Naive thymus-derived CD8-positive, alpha-beta T cell (primary cell): ENCODE measurements at places on chromosomes 7 and 10.

DNA sequence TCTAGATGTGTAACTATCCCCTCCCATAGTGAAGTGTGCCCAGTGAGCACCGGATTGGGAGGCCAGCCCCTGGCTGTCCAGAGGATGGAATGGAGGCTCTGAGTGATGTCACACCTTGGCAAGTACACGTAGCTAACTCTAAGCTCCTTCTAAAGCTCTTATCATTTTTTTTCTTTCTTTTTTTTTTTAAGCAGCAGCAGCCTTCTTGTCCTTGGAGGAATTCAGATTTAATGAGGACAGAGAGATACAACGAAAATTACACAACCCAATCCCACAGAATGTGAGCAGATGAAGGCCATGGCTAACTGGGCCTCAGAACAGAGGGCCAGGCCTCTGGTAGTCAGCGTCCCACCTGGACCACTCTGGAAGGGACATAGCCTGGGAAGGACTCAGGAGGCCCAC, 11.3 kb downstream of the TNS3 start:
- H3K4me3 ChIP-seq, result no peak overlapping the region
- no peak for DNase-seq
- H3K4me1 ChIP-seq, result peaks cover 13% of the 10 kb centered on the region
- H3K36me3 ChIP-seq, result no peaks in the 10 kb centered on the region
- no peak overlapping the region for H3K27ac ChIP-seq

DNA sequence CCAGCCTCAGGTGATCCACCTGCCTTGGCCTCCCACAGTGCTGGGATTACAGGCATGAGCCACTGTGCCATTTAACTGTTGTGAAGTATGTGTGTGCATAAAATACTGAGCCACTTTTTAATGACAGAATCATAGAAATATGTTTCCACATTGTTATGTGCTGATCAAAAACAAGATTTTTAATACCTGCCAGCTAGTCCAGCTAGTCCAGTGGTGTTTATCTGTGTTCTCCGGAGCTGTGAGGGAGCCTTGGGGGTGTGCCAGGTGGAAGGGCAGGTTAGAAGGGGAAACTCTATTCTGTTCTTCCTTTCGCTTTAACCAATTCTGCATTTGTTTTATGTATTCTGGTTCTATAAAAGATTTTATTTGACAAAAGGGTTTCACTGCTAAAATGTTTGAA, 7.0 kb downstream of the FAM221A start:
- H3K27me3 ChIP-seq, result no peaks in the 10 kb centered on the region
- no peak overlapping the region for H3K27ac ChIP-seq
- peaks cover 3% of the 10 kb centered on the region for H3K4me1 ChIP-seq
- H3K4me3 ChIP-seq, result no peak overlapping the region
- DNase-seq, result no peak

DNA sequence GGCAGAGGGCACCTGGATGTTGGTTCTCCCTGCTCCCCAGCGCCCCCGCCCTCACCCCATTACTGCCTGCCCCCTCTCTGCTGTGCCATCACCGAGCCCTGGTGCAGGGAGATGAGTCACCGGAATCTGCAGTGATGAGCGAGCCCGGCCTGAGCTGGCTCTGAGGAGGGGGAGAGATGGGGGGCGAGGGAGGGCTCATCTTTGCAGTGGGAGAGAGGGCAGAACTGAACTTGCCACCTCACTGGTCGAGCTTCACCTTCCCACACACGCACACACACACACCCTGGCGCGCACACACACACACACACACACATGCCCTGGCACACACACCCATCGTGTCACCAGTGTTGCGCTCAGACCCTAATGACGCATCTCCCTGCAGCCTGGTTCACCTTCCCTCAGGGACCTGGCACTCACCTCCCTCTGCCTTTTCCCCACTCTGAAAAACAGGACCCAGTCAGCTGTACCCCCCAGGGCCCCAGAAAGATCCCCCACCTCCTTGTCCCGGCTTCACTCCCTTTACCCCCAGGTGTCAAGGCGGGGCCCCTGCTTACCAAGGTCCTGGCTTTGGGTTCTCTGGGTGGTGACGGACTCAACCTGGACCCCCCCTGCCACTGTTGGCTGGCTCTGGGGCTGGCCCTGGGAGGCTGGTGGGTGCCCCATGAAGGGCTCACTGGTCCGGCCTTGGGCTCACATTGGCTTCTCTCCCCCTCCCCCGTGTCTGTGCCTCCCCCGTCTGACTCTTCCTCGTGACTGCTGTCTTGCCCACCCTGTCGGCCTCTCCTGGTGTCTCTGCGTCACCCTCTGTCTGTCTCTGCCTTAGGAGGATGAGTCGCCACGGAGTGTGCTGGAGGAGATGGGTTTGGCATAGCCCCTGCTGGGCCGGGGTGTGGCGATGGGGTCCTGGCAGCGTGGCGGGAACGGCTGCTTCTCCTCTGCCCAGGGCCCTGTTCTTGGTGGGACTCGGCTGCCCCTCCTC, 5.4 kb downstream of the VGF start:
- H3K27ac ChIP-seq, result no peak overlapping the region
- peaks cover 29% of the 10 kb centered on the region for H3K36me3 ChIP-seq
- H3K4me3 ChIP-seq, result no peak overlapping the region
- DNase-seq, result no peak
- peaks cover 18% of the 10 kb centered on the region for H3K4me1 ChIP-seq

DNA sequence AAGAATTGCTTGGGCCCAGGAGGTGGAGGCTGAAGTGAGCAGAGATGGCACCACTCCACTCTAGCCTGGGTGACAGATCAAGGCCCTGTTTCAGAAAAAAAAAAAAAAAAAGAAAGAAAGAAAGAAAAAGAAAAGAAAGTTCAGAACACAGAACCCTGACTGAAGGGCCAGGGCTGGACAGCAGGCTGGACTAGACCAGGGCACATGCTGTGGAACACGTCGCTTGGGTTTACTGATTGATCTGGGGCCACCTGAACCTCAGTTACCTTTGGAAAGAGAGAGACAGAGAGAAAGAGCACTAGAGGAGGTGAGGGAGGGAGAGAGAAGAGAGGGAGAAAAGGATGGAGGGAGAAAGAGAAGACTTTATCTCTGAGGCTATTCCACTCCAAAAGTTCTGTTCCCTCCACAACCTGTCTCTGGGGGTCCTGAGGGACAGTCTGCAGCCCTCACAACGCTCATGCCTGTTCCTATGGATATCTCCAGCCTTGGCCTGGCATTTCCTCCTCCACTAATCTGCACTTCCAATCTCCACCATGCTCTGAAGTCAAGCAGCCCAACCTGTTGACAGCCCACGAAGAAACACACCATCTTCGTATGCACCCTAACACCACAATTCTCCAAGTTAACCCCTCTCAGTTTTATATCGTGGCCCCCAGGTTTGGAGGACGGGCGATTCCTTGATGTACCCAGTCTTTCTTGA, 81.8 kb downstream of the COBL start:
- no peaks in the 10 kb centered on the region for H3K4me1 ChIP-seq
- H3K36me3 ChIP-seq, result no peaks in the 10 kb centered on the region
- H3K27ac ChIP-seq, result no peak overlapping the region
- H3K27me3 ChIP-seq, result no peaks in the 10 kb centered on the region
- no peak overlapping the region for H3K4me3 ChIP-seq

DNA sequence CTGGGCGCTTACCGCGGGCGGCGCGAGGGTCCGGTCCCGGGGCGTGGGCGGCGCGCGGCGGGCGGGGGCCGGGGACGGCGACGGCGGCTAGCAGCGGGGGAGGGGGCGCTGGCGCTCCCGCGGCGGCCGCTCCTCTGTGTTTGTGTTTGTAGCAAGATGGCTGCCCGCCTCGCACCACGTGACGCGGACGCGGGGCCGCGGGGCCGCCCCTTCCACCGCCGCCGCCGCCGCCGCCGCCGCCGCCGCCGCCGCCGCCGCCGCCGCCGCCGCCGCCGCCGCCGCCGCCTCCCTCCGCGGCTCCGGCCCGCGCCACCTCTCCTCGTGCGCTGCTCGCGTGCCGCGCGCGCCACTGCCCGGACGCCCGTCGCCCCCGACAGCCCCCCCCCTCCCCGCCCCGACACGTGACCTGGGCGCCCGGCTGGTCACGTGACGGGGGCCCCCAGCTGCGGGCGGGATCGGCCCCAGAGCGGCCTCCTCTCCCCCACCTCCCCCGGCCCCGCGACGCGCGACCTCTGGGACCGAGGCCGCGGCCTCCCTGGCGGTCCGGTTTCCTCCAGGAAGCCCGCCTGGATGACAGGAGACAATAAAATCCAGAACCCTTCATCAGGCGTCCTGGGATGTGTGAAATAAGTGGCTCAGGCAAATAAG, at the start of gene GIGYF1:
TSS of gene GIGYF1 (minus strand) at position 153 of the 648 bp plus-strand sequence. CDS start 6,012 bp downstream, outside the sequence.
- no peaks in the 10 kb centered on the region for H3K27me3 ChIP-seq
- peak; percentile 60 for DNase-seq
- peak within 1 kb of the TSS; percentile 88 for H3K4me3 ChIP-seq
- peaks cover 42% of the 10 kb centered on the region for H3K4me1 ChIP-seq

DNA sequence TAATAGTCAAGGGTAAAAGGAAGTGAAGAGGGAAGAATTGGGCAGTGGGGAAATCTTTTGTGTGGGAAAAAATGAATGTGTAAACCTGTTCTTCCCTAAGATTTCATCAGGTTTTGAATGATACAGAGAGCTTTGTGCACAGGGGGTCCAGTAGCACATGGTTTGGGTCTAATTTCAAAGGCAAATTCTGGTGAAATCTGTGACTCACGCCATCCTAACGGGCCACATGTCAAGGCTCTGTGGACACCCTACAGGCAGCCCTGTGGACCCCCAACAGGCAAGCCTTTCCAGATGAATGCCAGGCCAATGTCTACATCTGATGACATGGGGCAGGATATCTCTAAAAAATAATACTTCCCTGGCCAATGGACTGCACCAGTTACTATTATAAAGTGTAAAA, 309.8 kb downstream of the PARD3 start:
- H3K27me3 ChIP-seq, result no peaks in the 10 kb centered on the region
- no peak overlapping the region for H3K27ac ChIP-seq
- H3K4me3 ChIP-seq, result no peak overlapping the region

- H3K27me3 ChIP-seq, result peaks cover 10% of the 10 kb centered on the region
- no peak overlapping the region for H3K27ac ChIP-seq
- no peak for DNase-seq
- no peaks in the 10 kb centered on the region for H3K36me3 ChIP-seq
- H3K4me3 ChIP-seq, result no peak overlapping the region
These were observed 110.8 kb upstream of the PPP2R2D start for GRCh38 chr10:131790021-131790420.

DNA sequence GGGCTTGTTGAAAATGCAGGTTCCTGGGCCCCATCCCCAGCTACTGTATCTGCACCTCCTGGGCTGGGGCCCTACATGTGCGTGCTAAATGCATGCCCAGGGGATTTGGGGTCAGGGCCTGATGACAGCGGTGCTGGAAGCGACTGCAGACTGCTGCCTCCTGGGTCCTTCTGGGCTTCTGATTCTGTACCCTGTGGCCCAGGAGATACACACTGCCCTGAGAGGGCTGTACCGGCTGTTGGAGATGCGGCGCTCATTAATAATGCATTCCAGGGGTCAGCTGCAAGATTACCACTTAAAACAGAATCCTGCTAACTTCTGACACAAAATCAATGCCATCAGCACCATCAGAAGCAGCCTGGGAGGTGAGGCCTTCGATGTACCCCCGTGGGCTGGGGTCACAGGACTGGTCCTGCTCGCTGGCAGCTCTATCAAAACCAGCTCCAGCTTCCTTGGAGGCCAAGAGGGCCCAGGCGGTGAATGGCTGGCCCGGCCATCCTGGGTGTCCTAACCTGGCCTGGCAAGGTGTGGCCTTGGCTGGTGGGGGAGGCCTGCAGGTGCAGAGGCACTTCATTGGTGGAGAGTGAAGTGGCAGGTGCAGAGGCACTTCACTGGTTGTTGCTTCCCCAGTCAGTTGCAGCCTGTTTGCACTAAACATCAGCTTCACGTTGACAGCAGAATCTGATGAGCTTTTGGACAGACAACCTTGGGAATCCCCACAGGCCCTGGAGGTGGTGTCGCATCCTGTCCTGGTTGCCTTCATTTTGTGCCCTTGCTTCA, 79.2 kb downstream of the GLRX3 start:
- H3K4me1 ChIP-seq, result no peaks in the 10 kb centered on the region
- no peaks in the 10 kb centered on the region for H3K36me3 ChIP-seq
- DNase-seq, result no peak

GRCh38 chr7:131602994-131603372, 46.6 kb upstream of the PODXL start:
- no peak overlapping the region for H3K27ac ChIP-seq
- H3K36me3 ChIP-seq, result no peaks in the 10 kb centered on the region
- peaks cover 10% of the 10 kb centered on the region for H3K27me3 ChIP-seq
- H3K4me3 ChIP-seq, result no peak overlapping the region
- H3K4me1 ChIP-seq, result peaks cover 6% of the 10 kb centered on the region

DNA sequence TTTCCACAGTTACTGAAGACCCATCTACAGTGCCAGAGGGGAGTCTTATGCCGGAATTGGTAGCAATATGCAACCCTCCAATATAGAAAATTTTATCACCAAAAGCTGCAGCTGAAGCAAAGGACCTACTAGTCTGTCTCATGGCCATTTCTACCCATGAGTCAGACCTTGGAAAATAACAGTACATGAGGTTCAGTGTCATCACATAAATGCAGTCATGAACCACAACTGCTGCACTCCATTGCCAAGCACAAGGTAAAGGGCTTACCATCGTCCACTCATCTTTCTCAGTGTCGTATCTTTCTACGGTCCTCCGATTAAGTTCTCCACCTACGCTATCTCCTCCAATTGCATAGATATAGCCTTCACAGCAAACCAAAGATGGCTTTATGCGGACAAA, 21.8 kb downstream of the KBTBD2 start:
- no peak overlapping the region for H3K27ac ChIP-seq
- H3K4me1 ChIP-seq, result peaks cover 18% of the 10 kb centered on the region
- H3K27me3 ChIP-seq, result no peaks in the 10 kb centered on the region
- no peak overlapping the region for H3K4me3 ChIP-seq

DNA sequence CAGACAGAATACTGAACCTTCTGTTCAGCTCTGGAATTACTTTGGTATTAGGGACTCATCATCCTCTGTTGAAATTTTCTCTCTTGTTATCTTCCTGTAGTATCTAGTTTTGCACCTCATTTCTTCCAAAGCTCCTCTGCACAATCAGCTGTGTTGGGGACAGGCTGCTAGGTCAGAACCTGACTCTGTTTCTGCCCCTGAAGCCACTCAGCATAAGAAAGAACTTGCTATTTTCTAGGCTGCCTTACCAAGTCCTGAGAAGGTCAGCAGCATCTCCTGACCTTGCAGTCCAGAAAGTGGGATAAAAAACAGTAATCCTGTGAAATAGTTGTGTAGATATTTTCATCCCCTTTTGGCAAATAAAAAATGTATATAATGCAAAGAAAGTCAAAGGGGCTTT, 862.6 kb downstream of the SORCS3 start:
- no peaks in the 10 kb centered on the region for H3K4me1 ChIP-seq
- no peak overlapping the region for H3K4me3 ChIP-seq
- no peaks in the 10 kb centered on the region for H3K27me3 ChIP-seq
- H3K36me3 ChIP-seq, result no peaks in the 10 kb centered on the region
